ENCODE measurements at places on chromosomes 4 and X.

- DNase-seq: no peak
Observed at GRCh38 chr4:23667659-23668058, 222.2 kb downstream of the PPARGC1A start.

GRCh38 chrX:41381685-41382084, 47.7 kb downstream of the DDX3X start:
- DNase-seq: no peak

GRCh38 chrX:80266979-80267378, 153.3 kb upstream of the TENT5D start:
- DNase-seq: no peak

DNA sequence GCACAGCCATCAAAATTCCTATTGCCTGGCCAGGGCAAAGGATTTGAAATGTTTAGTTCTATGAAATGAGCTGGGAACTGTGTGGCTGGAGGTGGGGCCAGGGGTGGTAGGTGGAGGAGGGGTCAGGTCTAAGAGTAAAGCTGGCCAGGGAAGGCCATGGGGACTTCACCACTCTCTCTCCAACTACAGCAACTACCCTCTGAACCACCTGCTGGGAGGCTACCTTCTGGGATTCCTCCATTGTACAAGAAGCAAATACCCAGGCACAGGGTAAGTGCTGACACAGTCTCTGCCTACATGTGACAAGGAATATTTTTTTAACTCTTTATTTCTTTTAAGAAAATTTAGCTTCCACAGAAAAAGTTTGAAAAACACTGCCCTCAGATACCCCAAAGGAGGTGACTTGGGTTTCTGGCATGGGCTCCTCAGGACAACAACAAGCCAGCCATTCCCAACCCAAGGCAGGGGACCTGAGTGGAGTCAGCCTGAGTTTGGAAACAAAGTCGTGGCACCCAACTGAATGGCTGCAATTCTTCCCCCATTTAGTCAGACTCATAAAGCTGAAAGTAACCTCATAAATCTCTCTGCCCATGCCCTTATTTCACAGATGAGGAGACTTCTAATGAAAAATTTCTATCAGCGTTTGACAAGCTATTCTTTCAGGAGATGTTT, 593.8 kb upstream of the DIPK2B start:
- DNase-seq: no peak

DNA sequence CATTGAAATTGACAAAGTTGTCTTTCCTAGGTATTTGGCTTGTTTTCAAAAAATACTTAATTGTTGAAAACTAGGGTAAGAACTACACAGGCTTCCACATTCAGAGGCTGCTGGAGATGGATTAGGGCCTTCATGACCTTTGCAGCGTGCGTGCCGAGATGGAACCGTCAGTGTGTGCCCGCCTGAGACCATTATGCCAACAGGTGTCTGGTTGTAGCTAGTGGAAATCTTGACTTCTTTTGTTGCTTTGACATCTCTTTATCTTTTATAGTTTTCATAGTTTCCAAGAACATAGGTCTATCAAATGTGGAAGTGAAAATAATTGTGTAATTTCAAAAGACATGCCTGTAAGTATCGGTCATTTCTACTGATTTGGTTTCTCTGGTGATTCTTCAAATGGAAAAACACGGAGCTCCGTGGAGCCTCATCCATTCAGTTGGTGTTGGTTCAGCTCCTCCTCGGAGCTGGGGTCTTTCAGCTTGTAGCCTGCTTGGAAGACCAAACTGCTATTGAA, 38.9 kb upstream of the CLCN4 start:
- no peak for DNase-seq

DNA sequence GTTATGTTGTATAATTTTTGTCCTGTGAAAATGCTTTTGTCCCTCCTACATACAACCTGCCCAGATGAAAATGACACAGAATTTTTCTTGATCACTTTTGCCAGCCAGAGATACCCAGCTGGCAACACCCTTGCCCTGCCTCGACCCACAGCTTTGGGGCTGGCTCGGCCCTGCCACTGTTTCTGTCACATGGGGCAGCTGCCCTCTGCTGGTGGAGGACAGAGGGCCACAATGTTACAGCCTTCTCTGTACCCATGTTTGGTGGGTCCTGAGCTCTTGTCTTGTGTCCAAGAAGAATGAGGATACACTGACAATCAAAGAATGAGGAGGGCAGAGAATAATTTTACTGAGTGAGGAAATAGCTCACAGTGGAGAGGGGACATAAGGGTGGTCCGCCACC, 31.1 kb downstream of the BMP15 start:
- no peak for DNase-seq

Data from stimulated activated CD4-positive, alpha-beta T cell treated with anti-CD3 and anti-CD28 coated beads, Interleukin-1b, Interleukin-23, amount 100 ng/mL, for 1 hour (primary cell).